ENCODE measurements at places on chromosomes 7 and 10. TPM values are rescaled to one million over a fixed set of nuclear protein-coding genes. Genes with fewer than 3 reads are reported as not detected.

- no peak for DNase-seq
Observed at GRCh38 chr7:8263048-8263447, 1.1 kb upstream of the ICA1 start.

DNA sequence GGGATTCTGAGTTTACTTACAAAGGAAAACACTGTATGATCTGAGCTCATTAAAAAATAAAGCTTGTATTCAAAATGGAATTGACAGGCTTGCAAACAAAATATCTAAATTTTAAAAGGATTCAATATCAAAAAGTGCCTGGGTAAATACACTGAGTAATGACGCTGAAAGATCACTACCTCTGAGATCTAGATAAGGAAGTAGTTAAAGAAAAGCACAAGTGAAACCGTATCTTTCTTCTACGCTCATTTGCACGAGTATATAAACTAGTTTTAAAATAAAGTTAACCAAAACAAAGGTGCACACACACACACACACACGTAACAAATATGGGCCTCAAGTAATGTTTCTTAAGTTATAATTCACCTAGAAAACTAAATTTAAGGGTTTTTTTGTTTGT, 93.4 kb downstream of the SNX13 start:
- no peak for DNase-seq

GRCh38 chr7:83212883-83213282, 50.2 kb upstream of the PCLO start:
- no peak for DNase-seq

DNA sequence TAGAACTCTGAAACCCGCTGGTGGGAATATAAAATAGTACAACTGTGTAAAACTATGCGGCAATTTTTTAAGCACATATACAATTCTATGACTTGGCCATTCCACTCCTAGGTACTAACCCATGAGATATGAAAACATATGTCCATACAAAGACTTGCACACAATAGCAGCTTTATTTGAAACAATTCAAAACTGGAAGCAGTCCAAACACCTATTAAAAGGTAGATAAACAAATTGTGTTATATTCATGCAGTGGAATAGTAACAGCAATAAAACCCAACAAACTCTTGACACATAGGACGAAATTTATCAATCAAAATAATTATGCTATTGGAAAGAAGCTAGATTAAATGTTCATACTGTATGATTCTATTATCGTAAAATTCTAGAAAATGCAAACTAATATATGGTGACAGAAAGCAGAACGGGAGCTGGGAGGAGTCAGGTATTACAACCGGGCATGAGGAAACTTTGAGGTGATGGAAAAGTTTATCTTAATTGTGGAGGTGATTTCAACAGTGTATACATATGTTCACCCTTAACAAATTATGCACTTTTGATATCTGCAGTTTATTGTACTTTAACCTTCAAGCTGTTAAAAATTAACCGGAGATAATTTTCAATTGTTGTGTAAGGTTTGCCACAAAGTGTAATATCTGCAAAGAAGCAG, 803 bp upstream of the STK31 start:
- DNase-seq: no peak

- no peak for DNase-seq
Observed at GRCh38 chr10:68526634-68527307, 552 bp downstream of the SLC25A16 start.

- DNase-seq: peak; percentile 29
Observed at GRCh38 chr10:12019283-12019971, 23.2 kb downstream of the UPF2 start.

The ST8SIA6 gene
- polyA plus RNA-seq: 1.2 TPM

The SPDYE18 gene
- polyA plus RNA-seq: 1.3 TPM

The MALRD1 gene
- polyA plus RNA-seq: 2.3 TPM

The AGAP5 gene
- 28.9 TPM for polyA plus RNA-seq

All from renal pelvis (tissue), 12 donors.